Hematopoietic multipotent progenitor cell treated with erythropoietin and hydrocortisone succinate and interleukin-3 and kit ligand, for 6 days (in vitro differentiated cells): ENCODE measurements at places on chromosomes 2 and 18.

DNA sequence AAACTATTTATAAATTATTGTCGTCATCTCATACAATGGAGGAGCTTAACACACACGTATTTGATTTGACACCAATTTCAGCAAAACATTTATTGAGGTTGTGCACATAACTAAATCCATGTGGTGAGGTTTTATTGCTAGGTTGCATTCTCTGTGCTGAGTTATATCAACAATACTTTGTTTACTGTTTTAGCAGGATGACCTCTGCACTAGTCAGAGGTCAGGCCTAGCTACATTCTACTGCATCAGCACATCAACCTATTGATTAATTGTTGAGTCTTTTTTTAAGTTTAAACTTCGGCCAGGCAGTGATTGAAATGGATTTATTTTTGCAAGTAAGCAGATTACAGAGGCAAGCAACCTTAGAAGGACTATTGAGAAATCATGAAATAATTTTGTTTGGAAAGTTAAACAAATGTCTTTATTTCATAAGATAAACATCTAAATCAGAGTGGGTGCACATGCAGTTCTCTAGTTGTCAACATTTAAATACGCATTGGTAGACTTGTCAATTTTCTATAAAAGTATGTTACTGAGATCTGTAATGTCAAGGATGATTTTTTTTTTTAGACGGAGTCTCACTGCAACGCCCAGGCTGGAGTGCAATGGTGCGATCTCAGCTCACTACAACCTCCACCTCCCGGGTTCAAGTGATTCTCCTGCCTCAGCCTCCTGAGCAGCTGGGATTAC is 75.2 kb upstream of the CD28 start:
- DNase-seq, result no peak

DNA sequence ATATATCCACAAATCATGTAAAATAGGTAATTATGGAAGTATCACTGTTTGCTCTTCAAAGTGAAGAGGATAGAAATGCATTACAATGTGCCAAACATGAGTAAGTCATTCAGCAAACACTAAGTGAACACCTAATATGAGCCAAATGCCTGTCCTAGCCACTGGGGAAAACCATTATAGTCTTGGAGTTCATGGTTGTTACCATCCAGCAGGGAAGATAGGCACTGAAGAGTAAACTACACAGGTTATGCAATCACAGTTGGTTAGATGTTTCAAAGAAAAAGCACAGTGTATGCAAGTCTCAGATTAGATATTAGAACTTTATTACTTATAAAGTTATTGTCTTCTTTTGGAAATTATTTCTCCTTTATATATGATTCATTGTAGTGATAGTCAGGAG is 3.9 kb upstream of the SERPINB2 start:
- DNase-seq, result no peak

DNA sequence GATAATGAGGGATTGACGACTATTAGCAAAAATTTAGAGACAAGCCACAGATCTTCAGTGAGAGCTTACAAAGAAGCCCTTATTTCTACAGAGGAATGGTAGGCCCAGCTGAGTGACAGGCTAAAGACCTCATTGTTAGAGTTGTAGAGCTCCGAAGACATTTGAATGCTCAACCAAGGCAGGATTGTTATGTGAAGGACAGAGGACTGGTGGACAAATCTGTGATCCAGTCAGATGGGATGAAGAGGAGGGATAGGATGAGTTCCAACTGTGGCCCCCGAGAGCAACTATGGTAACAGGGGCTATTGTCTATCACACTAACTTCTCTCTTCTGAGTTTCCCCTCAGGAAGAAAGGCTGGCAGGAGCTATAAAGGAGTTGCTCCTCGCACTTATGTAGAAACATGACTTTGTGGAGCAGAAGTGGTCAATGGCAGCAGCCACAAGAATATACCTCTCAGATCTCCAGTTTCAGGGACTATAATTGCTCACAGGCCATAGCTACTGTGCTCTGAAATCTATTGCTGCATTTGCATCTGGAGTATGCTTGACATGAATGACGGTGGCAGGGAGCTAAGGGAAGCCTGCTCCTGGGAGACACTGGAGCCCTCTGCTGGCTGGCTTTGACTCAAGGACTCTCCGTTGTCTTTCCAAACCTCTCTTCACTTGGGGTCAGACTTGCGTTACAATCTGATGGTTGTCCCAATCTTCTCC is 50.3 kb upstream of the GREB1L start:
- peak; percentile 73 for DNase-seq

DNA sequence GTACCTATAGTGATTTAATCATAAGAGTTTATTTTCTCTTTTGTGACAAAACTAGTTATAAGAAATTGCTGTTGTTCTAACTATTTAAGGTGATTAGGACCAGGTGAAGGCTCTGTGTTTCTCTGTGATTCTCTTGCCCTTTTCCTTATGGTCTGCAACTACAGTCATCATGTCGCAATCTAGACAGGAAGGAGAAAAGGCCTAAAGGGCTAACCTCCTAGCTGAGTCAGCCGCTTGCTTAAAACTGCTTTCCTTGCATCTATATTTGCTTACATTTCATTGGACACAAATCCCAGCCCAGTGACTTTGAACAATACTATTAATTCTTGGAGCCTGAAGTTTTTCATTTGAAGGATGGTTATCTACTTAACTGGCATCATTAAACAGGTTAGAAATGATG is 93.1 kb downstream of the PIK3C3 start:
- DNase-seq, result peak; percentile 35

- no peak for DNase-seq
Observed at GRCh38 chr2:182831101-182831500, 35.3 kb downstream of the FRZB start.

DNA sequence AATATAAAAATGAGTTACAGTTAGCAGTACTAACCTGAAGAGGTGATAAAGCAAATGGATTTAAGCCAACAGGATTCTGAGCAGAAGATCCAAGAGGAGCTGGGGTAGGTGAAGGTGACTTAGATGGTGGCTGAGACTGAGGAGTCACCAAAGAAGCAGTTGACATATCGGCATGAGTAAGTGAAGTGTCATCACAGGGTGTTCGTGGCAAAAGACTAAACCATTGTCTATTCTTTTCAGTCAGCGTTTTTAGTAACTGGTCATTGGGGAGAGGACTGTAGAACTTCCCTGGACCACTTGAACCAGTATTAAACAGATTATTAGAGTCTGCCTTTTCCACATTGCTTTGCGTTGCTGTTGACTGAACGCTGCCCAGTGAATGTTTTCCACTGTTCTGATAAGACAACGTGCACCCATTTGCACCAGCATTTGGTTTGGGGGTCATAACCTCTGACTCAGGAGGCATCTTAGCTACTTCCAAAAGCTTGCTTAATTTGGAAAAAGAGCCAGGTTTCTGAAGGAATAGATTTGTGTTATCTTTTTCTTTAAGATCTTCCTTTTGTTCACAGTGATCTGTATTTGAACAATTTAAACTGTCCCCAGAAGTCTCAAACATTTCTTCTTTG is 63.3 kb upstream of the WDSUB1 start:
- no peak for DNase-seq

GRCh38 chr2:143398781-143399180 is 269.6 kb downstream of the ARHGAP15 start:
- no peak for DNase-seq

GRCh38 chr2:38173683-38174082 is 97.7 kb upstream of the CYP1B1 start:
- no peak for DNase-seq

DNA sequence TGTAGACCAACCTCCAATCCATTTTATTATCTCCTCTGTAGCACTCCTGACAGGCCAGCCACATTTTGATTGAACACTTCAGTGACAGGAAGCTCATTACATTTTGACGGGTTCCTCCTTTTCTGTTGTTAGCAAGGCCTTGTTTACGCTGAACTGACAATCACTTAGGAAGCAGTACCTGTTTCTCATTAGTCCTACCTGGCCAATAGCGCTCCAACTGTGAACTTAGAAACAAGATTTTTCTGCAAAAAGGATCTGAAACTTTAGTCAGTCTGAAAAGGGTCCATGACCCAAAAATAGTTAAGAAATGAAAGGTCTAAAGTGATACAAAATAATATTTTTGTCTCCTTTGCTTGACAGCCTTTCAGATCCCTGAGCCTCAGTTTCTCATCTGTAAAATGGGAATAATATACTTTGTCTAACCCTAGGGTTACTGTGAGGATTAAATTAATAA is 119.6 kb upstream of the MSTN start:
- peak; percentile 76 for DNase-seq

- DNase-seq, result no peak
Observed at GRCh38 chr2:142029974-142030373, 100.8 kb downstream of the LRP1B start.

GRCh38 chr2:119727493-119727892 is 32.2 kb upstream of the PTPN4 start:
- no peak for DNase-seq

GRCh38 chr2:58516695-58517094 is 275.6 kb upstream of the FANCL start:
- DNase-seq, result no peak

GRCh38 chr2:100868083-100868482 is 48.1 kb downstream of the NPAS2 start:
- no peak for DNase-seq

GRCh38 chr18:12162786-12163185 is 69.1 kb downstream of the ANKRD62 start:
- no peak for DNase-seq

GRCh38 chr2:43230351-43230885 is 4.0 kb upstream of the ZFP36L2 start:
- no peak for DNase-seq

GRCh38 chr18:31065036-31065773 is 22.7 kb upstream of the DSC3 start:
- DNase-seq, result no peak

- DNase-seq, result no peak
Observed at GRCh38 chr18:8803063-8803795, 97.9 kb downstream of the MTCL1 start.

DNA sequence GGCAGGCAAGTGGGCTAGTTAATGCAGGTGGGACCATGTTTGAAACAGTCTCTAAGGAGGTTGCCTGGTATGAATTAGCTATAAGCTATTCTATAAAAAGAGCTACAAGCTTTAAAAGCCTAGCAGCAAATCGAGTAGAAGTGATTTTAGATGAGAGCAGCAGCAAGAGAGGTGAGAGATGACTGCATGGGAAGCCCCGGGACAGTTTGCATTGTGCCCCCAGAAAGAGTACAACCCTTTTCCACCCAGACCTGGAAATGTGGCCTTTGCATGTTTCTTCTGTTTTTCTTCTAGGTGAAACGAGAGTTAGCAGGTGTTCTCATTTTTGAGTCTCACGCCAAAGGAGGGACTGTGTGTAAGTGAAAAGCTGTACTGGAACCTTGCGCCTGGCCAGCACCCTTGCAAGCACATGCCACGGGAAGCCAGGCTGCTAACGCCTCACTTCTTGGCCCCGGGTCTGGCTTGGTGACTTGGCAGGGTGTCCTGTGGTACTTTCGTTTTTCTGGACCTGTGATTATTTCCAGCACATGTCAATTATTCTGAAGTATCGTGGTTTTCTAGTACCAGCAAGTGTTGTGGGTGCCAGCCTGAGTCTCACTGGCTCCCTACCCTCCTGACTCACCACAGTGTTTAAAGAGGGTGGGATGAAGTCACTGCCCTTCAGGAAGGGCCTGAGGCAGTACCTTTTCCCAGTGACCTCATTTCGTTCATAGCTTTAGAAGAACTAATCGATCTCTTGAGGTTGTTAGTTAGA is 90.3 kb upstream of the MAP3K20 start:
- no peak for DNase-seq

GRCh38 chr2:85016446-85016845 is 45.5 kb downstream of the KCMF1 start:
- no peak for DNase-seq
